Mesendoderm (in vitro differentiated cells): ENCODE measurements at places on chromosomes 6 and 20.
A peak's percentile ranks its signal among the peaks of the same experiment; 100 is the strongest.

DNA sequence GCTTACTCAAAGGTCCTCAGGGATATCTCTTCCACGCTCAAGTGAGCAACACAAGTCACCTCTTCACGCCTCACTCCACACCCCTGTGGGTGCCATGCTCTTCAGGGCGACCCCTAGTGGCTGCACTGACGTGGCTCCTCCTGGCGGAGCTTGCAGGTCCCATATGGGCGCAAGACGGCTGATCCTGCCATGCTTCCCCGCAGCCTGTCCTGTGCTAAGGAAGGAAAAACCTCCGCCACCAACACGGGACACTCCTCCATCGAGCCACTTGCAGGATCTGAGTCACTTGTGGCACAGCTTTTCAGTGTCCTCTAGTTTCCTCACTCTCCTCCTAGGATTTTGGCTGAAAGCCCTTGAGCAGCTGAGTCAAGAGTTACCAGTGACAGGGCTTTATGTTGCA lies 90.7 kb downstream of the KHDC1L start:
- peak; percentile 88 for DNase-seq

- DNase-seq, result peak; percentile 95
Observed at GRCh38 chr20:33443512-33444239, at the start of gene SNTA1. SNTA1 (minus strand) TSS chr20:33443763; CDS start chr20:33443620, 143 bp downstream.

- no peak for DNase-seq
Observed at GRCh38 chr20:32655903-32656512, 17.7 kb downstream of the C20orf203 start.

DNA sequence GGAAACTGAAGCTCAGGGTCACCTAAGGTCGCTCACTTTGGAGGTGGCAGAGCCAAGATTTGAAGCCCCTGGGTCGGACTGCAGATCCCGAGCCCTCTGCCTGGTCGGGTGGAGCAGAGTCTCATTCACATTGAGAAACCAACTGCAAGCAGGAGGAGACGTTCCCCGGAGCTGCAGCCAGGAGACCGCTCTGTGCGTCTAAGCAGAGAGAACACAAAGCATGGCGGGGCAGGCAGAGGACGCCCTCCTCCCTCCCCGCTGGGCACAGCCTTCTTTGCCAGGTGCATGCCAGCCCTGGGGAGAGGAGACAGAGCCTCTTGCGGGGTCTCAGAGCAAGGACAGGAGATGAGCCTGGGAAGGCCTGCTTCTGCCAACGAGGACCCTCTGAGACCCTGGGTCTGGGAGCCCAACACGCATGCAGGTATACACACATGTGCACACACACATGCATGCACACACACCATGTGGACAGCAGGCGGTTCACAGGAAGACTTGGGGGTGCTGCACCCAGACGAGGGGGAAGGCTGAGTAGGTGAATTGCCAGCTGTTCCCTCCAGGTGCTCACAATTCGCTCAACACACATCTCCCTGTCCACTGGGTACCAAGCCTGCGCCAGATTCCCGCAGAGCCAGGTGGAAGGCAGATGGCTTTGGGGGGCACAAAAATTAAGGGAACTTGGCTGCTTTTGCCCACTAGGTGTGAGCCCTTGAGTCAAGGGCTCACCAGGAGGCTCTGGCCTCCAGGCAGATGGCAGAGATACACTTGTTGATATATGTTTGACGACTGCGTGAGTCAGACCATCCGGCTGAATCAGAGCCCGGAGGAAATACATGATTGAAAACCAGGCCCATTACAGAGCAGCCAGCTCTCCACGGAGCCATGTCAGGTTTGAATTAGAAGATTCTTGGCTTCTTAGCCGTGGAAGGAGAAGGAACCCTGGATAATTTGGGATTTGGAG lies 5.5 kb upstream of the NTSR1 start:
- DNase-seq, result no peak

DNA sequence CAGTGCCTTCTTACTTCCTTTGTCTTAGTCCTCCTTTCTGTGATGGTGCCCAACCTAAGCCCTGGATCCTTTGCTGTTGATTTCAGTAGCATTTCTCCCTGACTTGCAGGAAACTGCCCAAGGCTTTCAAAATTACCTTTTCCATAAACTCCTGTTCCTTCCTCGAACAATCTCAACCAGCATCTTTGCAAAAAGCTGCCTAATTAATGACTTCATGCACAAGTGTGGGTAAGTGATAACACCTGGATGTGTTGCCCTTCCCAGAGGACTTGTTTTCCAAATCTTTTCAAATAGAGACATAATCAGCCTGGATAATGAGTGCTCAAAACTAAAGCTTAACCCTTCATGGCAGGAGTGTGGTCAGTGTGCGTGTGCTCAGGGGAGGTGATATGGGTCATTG lies 118.0 kb downstream of the PCSK2 start:
- DNase-seq, result no peak

- peak; percentile 95 for DNase-seq
Observed at GRCh38 chr6:56808871-56809359, 146.0 kb upstream of the BEND6 start.

DNA sequence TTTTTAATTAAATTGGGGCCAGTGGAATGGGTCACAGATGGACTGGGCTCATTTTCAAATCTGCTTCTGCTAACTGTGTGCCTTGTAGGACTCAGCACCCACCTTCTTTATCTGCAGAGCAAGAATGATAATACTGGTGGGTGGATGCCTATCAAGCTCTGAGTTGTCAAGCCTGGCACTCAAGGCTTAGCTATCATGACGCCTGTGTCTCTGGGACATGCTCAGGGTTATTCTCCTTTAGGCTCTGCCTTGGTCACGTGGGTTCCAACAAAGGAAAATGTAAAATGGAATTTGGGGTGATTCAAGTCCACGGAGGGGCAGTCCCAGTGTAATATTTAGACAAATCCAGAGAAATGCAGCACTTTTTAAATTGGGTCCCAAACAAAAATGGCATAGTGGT lies 202.3 kb downstream of the TSHZ2 start:
- no peak for DNase-seq

GRCh38 chr6:108730635-108731515 lies 117.3 kb upstream of the ARMC2 start:
- DNase-seq, result no peak

DNA sequence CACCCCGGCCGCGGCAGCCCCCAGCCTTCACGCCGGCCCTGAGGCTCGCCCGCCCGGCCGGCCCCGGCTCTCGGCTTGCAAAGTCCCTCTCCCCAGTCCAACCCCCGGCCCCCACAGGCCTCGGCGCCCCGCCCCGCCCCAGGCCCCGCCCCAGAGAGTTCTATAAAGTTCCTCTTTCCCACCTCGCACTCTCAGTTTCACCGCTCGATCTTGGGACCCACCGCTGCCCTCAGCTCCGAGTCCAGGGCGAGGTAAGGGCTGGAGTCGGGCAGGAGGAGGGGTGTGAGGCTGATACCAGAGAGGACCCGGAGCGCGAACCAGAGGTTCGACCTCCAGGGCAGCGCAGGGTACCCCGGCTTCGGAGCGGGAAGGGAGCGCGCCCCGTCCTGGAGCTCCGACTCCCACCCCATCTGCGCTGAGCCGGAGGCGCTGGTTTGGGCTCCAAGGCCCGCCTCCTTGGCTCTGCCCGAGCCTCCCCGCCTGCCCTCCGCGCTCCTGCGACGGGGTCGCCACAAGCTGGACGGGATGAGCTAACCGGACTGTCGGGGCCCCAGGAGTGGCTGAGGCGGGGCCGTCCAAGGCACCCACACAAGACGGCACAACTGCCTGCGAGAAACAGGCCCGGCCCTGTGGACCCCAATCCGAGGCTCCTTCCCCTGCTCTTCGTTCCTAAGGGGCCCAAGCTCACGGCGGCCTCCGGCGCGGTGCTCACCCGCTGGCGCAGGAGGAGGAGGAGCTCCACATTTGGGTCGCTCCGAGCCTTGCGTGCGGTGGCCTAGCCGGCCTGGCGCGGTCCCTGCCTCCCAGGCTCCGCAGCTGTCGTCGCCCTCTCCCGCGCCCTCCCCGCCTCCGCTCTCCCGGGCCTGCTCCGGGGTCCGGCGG lies at the start of gene IRF4:
Gene IRF4, plus strand, starts transcription at position 194 of the 882 bp plus-strand sequence. CDS start 1,401 bp downstream, outside the sequence.
- DNase-seq, result peak; percentile 65

GRCh38 chr20:18004384-18005031 lies 35.7 kb downstream of the MGME1 start:
- peak; percentile 45 for DNase-seq

GRCh38 chr6:28206527-28206926 lies 18.5 kb upstream of the ZSCAN9 start:
- DNase-seq, result no peak

DNA sequence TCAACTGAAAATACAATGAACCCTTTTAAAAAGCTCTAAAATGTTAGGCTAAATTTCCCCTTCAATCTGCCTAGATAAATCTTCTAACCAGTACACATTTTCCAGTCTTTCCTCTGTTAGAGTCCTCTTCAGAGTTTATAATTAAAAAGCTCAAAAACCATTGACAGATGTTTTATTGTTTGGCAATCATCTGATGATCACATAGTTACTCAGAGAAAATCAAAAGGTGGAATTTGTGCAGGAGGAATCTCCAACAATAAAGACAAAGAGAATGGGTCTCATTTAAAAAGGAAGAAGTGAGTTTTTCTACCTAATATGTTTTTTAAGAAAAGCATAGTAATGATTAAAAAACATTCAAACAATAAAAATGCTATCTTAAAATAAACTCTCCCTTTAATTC lies 3.1 kb downstream of the TRAPPC3L start:
- no peak for DNase-seq
